ENCODE measurements at places on chromosomes 13 and 19.

GRCh38 chr13:68749796-68750195 is 1357.8 kb upstream of the ATXN8OS start:
- DNase-seq, result no peak

DNA sequence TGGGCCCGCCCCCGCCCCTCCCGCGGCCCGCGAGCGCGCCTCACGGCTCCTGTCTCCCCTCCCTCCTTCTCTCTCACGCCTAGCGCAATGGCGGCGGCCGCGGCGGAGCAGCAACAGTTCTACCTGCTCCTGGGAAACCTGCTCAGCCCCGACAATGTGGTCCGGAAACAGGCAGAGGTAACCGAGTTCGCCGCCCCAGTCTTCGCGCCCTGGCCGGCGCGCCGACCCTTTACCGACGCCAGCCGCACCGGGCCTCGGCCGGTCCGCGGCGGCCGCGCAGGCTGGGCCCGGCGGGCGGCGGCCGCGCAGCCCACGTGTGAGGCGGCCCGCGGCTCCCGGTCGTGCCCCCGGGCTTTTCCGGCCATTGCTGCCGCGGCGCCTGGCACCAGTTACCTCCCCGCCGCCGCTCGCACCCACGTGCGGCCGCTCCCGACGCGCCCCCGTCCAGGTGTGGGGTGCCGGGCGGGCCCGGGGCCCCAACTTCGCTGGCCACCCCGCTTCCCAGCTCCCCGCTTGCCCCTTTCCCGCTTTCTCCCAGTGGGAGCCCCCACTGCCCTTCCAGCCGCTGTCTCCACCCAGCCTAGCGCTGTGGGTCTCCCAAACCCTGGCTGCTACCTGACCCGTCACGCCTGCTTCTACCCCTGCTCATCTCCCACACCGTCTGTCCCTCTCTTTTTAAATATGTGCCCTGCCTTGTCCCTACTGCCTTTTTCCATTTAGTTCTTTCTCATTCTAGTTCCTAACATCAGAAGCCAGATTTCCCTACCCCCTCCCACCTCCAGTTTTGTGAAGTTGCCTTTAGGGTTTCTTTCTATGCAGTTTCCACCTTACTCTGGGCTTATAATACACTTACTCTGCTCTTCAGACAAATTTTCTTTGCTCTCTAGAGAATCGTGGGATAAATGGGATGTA is 23.4 kb downstream of the IPO5 start:
- no peak for DNase-seq

- DNase-seq, result no peak
Observed at GRCh38 chr19:33464733-33465115, 56.9 kb downstream of the PEPD start.

DNA sequence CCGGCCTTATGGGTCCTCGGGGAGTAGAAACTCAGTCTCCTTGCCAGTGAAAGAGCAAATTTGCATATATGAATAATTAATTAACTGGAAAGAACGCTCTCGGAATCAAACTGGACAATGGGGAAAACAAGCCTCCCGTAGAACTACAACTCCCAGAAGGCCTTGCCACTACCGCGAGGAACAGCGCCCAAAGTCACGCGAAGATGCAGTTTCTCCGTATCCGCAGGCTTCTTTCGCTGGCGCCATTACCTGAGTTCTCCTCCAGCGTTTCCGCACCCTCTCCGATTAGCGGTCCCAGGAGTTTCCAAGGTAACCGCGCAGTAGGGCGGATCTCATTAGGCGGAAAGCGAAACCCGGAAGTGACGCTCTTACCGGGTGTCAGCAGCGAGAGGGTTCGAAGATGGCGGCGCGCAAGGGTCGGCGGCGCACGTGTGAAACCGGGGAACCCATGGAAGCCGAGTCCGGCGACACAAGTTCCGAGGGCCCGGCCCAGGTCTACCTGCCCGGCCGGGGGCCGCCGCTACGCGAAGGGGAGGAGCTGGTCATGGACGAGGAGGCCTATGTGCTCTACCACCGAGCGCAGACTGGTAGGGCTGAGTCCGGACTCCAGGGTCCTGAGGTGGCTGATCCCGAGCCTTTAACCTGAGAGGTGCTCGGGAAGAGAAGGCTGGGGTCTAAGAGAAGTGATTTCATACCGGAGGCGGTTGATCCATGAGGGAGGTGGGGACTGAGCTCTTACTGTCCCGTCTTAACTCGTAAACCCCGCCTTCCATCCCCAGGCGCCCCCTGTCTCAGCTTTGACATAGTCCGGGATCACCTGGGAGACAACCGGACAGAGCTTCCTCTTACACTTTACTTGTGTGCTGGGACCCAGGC is at the start of gene GRWD1:
GRWD1 (plus strand) TSS at position 378 of the 876 bp plus-strand sequence; CDS start at position 401, 23 bp downstream.
- DNase-seq, result peak; percentile 95
